ENCODE measurements at places on chromosomes 11 and 22. TPM values are rescaled to one million over a fixed set of nuclear protein-coding genes. Genes with fewer than 3 reads are reported as not detected.

DNA sequence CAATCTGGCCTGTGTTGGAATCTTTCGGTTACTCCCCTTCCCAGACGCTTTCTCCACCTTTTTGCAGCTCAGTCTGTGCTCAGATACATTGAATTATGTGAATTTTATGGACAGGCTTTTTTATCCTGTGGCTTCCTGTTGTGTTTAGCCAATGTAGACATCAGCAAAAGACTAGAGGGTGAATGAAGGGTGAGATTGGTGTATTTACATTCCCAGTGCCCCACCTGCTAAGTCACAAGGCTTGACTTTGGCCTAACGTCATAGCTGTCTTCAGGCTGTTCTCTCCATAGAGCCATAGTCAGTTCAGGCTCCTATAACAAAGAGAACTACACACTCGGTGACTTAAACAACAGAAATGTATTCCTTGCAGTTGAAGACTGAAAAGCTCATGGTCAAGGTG is 97.5 kb upstream of the FSHB start:
- no peak for DNase-seq

DNA sequence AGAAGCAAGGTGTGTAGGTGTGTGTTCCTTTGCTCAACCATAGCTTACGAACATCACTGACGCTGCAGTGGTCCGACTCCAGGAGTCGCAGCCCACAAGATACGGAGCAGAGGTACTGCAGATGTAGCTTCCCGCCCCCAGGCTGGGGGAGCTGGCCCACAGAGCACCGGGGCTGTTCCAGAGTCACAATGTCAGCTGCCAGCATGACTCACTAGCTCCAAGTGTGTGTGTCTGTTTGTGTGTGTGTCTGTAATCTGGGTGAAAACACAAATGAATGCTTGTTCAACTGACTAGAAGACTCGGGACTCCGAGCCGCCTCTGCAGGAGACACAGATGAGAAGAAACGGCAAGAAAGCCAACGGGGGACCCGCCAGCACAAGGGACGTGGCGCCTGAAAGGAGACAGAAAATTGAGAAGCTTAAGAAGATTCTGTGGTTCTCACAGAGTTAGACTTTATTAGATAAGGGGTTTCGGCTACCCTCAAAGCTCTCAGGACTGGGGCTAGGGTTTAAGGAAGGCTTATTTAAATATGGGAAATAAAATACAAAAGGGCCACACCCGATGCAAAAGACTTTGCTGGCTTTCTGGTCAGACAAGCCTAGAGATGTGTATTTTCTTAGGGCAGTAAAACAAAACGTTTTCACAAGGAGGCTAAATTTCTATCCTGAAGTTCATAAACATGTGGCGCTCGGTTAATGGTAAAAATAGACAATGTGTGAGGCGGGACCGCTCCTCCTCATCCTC is 10.7 kb downstream of the VSIG10L2 start:
- no peak for DNase-seq

TSSK2 gene
- not detected for polyA plus RNA-seq

FAM89B gene
- polyA plus RNA-seq: 37.3 TPM

DNA sequence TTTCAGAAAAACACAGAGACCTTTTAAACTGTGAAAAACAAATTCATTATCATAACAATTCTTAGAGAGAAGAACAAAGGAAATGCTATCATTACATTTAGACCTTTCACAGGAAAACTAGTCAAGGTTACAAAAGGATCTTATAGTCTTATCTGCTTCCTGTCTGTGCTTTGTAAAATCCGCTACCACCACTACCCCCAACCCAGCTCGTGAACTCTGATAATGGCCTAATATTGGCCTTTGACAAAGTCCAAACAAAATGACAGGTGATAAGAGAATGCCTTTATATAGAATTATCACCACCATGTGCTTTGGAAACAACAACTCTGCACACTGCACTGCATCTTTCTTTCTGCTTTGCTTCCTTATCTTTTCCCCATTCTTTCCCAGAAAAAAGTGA is 272.5 kb downstream of the SBF2 start:
- DNase-seq: no peak

DNA sequence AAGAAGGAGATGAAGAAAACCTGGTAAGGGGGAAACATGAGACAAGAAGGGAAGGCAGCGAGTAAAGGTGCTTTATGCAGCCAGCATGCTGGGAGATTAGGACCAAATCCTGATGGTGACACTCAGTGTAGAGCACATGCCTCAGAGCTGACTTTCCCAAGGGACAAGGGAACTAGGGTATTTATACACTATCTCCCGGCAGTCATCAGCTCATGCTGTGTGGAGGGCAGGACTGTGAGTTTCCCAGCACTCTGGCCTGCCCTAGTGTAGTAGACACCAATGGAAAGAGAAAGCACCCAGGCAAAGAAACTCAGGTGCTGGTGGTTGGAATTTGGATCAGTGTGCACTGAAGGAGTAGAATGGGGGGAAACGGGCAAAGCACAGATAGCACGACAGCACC is 128.3 kb upstream of the CSNK2A3 start:
- no peak for DNase-seq

XNDC1N gene
- 2.2 TPM for polyA plus RNA-seq

- no peak for DNase-seq
Observed at GRCh38 chr22:35312198-35313059, 12.7 kb downstream of the TOM1 start.

DNA sequence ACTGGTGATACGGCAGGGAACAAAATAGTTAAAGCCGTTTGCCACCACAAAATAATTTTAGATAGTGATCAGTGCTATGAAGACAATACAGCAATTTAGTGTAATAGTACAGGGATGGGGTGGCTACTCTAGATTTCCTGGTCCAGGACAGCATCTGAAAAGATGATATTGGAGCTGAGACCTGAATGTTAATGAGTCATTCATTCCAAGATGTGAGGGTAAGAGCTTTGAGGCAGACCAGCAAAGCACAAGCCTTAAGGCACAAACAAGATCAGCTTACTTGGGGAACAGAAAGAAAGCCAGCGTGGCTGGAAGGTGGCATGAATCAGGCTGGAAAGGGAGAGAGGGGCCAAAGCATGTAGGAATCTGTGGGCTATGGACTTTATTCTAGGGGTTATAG is 132.3 kb downstream of the TRIM44 start:
- DNase-seq: no peak

OR52N2 gene
- not detected for polyA plus RNA-seq

DNA sequence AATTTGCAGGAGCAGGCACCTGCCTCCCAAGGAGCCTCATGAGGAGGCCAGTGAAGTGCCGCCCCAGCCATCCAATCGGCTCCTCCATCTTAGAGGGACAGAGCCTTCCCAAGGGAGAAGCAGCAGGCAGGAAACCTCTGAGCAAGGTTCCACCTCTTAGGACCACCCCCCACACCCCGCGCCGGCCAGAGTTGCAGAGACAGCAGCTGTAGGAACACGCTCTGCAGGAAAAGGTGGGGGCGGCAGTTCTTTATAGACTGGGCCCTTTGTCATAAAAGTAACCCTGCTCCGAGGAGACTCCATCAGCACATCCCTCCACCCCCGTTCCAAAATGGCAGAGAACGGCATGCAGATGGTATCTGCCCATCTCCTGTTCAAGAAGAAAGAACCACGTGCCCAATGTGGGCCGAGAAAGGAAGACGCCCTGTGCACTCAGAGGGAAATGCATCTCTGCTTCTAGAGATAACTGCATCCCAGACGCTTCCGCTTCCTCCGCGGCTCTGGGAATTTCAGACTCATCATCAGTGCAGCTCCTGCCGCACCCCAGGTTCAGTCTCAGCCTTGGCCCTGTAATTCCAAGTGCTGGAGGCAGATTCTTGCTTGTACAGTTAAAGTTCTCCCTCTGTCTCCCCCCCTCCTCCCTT is 98.5 kb downstream of the SPATA19 start:
- no peak for DNase-seq

TMEM191B gene
- polyA plus RNA-seq: not detected

OR4C46 gene
- not detected for polyA plus RNA-seq

GRCh38 chr11:44515048-44515447 is 50.4 kb upstream of the CD82 start:
- no peak for DNase-seq

DNA sequence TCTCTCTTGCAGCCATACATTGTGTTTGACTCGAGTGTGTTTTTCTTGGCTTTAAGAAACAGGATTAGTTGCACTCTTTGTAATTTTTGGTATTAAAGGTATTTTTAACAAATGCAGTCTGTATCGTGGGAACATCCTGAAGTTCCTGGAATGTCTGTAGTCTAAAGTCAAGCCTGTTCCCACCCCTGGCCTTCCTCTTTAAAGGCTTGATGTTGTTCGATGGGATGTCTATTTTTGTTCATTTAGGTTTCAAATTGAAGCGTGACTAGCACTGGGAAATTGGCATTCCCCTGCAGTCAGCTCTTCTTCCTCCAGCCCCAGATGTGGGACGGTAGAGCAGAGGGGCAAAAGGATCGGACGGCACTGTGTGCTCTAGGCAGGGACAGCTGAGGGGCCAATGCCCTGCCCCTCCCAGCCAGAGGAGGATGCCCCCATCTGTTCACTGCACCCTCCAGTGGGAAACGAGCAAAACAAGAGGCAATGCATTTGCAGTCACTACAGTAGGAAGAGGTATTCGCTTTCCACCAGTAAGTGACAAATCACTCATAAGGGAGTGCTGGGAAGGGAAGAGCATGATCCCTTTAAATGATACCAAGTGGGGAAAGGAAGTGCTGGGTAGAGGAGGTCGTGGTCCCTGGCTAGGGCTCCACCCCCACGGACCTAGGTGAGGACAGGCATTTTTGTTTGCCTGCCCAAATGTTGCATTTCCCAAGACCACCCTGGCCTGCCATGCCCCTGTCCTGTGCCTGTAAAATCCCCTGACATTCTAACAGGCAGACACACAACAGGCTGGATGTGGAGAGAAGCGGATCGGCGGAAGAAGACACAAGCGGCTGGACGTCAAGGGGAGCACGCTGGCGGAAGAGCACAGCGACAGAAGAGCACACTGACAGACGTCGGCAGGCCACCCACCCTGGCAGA is 47.4 kb upstream of the SEPTIN5 start:
- DNase-seq: no peak

SDHAF2 gene
- polyA plus RNA-seq: 27.8 TPM

DNHD1 gene
- polyA plus RNA-seq: 9.8 TPM

- DNase-seq: no peak
Observed at GRCh38 chr11:110126936-110127335, 33.7 kb downstream of the ZC3H12C start.

PLAAT4 gene
- 2.9 TPM for polyA plus RNA-seq

DNA sequence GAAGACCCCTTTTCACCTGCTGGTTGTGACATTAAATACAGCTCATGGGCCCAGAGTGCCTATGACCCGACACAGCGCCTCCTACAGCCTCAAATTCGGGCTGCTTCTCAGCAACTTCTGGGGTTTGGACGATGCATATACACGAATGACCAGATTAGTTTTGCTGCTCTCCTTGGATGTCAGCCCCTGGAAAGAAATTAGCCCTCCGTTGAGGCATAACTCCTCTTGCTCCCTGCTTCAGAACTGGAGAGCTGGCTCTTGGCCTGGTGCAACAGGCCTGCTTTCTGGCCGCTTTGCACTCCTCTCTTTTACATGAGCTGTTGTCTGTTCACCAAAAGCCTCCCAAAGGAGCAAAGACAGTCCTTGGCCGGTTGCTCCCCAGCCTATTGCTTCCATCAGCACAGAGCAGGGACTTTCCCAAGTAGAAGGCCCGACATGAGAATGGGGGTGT is 3.3 kb downstream of the TECTA start:
- DNase-seq: peak; percentile 68

DNA sequence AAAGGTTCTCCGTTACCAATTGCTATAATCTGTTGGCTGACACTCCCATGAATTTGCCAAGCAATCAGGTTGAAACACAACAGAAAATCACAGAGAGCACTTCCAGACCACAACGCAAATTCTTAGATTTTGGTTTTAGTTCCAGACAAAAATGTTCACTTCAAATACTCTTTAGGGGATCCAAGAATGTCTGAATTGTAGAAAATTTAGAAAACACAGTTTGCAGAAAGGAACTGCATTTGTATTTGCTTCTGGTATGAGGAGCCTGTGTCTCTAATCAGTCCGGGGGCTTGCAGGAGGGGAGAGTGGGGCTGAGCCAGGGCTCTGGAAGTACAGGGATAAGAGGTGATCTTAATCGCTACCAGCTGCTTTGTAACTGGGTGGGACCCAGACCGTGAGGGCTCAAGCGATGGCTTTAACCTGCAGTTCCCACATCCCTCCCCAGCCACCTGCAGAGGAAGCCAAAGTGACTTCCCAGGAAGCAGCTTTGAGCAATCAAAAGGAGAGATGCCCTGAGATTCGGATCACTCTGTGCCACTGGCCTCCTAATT is 18.7 kb downstream of the SCUBE2 start:
- no peak for DNase-seq

DNA sequence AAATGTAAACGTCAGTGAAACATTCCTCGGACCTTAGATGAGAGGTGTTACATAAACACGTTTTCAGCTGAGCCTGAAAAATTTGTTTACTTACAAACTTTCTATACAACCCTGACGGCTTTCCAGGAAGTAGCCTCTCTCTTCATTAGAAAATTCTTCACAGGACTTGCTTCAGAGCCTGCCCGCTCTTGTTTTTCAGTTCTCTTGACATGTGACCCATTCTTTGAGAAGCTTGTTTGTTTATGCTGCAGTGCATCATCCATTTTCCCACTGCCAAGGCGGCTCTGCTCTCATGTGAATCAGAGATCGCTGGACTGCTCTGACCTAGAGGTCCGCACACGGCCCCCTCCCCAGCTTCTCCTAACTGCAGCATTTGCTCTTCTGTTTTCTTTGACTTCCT is 47.9 kb upstream of the ARHGAP42 start:
- no peak for DNase-seq

ASPHD2 gene
- 1.0 TPM for polyA plus RNA-seq

Measured in forelimb muscle (tissue), 1 donor.